Activated CD4-positive, alpha-beta T cell treated with anti-CD3 and anti-CD28 coated beads, Interleukin-2, Interleukin-6, amounts not matched to agents 100 ng/mL and 50 ng/mL, durations not matched to agents 16 hours and 8 hours (primary cell): ENCODE measurements at places on chromosomes 16 and 17.

DNA sequence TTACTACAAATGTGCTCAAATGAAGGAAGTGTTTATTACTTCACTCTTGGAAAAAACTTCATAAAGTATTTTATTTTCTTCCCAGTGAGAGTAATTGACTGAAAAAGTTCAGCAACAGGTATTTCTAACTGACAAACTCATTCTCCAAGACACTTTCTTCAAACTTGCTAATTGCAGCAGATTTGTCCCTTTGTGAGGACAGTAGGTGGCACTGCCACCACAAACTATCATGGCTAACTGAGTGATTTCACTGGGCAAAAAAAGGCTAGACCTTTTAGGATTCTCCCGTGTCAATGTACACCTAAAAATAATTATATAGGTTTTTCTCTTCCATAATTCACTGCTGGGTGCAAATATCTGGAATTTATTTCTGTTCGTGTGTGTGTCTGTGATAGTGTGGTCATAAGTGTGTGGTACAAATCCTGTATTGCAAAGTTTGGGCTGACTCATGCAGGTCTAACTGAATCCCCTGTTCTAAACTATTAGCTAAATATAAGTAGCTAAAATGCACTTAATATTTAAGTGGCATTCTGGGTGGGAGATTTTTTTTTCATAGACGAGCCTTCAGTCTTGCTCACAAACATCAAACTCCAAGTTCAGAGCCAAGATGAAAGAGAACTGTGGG, 3.9 kb downstream of the HS3ST3A1 start:
- DNase-seq: peak; percentile 43

DNA sequence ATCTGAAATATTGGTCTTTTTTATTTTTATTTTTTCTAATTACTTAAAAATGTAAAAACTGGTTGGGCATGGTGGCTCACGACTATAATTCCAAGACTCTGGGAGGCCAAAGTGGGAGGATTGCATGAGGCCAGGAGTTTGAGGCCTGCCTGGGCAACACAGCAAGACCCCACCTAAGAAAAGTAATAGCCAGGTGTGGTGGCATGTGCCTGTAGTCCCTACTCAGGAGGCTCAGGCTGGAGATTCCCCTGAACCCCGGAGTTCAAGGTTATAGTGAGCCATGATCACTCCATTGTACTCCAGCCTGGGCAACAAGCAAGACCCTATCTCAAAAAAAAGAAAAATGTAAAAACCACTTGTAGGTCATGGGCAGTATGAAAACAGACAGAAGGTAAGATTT, 36.8 kb upstream of the CDH3 start:
- DNase-seq: no peak

DNA sequence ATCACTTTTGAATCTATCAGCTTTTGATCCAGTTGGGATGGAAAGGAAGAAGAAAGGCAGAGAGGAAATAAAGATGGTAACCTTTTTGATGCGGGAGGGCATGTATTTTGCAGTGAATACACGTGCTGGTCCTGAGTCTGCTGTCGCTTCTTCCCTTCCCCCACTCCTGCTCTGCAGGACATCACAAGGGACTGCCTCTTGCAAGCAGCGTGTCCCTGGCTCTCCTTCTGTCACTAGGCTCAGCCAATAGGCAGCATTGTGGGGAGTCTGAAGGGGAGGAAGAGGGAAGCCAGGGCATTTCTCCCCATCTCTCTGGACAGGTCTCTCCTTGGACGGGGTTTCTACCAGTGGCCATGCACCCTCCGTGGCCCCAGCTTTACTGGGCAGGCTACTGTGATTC, 15.7 kb upstream of the WFDC1 start:
- no peak for DNase-seq

DNA sequence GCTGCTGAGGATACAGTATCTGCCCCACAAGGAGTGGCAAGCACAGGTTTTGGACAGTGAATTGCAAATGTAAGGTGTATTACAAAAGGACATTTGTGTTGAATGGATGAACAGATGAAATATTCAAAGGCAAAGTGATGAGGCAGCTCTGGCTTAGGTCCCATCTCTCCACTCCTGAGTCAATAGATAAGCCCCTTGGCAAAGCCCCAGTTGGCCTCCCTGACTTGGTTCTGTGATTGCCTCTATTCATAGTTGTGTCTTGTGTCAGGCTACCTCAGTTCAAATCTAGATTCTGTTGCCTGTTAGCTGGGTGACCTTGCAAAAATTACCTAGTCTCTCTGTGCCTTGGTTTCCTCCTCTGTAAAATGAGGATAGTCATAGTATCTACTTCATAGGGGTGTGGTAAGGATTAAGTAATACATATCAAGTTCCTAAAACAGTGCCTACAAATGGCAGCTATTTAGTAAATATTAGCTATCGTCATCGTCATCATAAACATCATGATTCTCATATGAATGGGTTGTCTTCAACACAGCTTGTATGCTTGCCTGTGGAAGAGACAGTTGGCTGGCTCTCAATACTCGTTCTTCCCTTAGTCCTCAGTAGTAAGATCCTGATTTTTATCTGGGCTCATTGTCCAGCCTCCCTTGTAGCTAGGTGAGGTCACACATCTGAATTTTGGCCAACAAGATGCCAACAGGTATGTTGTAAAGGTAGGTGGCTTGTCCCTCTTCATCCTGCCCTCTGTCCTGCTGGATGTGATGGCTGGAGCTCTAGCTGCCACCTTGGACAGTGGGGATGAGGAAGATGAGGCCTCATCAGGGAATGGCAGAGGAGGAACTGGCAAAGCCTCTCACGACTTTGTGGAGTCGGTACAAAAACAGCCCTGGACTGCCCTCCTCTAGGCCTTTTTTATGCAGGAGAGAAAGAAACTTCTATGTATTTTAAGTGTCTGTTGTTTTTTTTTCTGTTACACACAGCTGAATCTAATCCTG, 2.1 kb upstream of the MFAP4 start:
- DNase-seq: no peak

- peak; percentile 16 for DNase-seq
These were observed 9.1 kb downstream of the NAGPA start for GRCh38 chr16:5024632-5025031.

DNA sequence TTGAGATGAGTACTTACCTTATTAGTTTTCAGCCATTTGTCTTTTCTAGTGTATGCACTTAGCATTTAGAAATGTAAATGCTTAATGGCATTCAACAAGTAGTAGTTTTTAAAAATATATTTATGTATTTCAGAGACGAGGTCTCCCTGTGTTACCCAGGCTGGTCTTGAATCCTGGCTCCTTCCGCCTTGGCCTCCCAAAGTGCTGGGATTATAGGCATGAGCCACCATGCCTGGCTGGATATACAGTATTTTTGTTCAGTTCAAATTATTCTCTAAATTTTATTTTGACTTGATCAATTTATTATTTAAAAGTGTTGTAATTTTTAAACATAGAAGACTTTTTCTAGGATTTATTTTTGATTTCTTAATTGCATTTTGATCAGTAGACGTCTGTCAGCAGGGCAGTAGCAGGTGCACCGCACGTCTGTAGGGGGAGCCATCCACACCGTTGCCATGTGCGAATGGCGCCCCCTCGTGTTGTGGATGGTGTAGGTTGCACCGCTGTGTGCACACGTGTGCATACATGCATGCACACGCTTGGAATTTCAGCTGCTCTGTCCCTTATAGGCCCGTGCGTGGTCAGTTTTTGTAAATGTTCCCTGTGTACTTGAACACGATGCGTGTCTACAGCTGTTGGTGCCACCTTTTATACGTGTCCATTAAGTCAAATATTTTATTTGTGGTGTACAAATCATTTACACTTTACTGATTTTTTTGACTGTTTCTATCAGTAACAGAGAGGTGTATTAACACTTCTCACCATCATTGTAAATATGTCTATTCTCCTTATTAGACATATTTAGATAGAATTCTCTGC, 30.6 kb downstream of the RPTOR start:
- DNase-seq: peak; percentile 94

GRCh38 chr17:2687074-2687418, 24.5 kb downstream of the CLUH start:
- DNase-seq: no peak

GRCh38 chr17:29109477-29110371, 66.8 kb downstream of the PIPOX start:
- no peak for DNase-seq
